Muscle of leg (tissue), 16 donors: ENCODE measurements at places on chromosomes 4 and X.
A peak's percentile ranks its signal among the peaks of the same experiment; 100 is the strongest.

- DNase-seq, result no peak
Measured at GRCh38 chr4:38785041-38785790, 2.4 kb upstream of the TLR10 start.

DNA sequence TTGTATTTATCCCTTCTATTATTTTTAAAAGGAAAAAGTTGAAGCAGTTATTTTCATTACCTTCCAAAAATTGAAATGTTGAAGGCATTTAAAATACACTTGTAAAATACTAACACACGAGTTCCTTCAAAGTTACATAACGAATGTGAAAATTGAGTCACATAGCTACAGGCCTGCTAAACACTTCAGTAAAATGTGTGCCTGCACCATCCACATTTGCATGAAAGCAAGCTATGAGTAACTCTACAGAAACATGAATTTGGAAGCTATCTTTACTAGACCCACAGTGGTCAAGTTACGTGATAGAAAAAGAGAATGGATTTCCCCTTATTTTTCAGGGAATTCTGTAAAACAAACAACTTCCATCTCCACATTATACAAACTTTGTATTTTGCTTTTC, 1148.8 kb upstream of the PCDH7 start:
- no peak for DNase-seq

GRCh38 chrX:10676235-10676957, 56.0 kb upstream of the MID1 start:
- peak; percentile 43 for DNase-seq

- DNase-seq, result no peak
Measured at GRCh38 chr4:76300012-76300411, 6.5 kb upstream of the STBD1 start.

GRCh38 chr4:87045234-87045558, 110.4 kb downstream of the AFF1 start:
- DNase-seq, result no peak

GRCh38 chr4:5710961-5711478, at the start of gene EVC:
EVC (plus strand) TSS chr4:5711201; CDS start chr4:5711381, 180 bp downstream.
- DNase-seq, result peak; percentile 94

DNA sequence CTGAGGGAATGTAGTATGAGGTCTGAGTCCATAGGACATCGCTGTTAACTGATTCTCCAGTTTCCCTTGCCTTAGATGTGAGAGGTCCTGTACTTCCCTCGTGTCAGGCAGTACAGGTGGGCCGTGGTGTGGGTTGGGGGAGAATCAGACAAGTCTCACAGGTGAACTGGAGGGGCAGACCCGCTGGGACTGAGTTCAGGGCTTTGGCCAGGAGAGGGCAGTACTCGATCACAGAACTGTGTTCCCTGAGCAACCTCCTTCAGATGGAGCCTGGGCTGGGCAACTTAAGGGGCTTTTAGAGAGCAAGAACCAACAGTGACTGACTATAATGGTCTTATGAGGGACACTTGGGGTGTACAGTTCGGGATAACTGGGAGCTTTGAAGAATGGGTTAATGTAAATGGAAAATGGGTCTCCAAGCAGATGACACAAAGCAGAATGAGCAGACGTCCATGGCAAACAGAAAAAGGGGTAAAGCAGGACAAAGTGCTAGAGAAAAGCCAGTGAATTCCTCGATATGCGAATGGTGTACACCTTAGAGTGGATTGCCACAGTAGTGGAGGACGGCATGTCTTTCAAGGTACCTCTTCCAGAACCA, 83.6 kb downstream of the CCNG2 start:
- peak; percentile 42 for DNase-seq

DNA sequence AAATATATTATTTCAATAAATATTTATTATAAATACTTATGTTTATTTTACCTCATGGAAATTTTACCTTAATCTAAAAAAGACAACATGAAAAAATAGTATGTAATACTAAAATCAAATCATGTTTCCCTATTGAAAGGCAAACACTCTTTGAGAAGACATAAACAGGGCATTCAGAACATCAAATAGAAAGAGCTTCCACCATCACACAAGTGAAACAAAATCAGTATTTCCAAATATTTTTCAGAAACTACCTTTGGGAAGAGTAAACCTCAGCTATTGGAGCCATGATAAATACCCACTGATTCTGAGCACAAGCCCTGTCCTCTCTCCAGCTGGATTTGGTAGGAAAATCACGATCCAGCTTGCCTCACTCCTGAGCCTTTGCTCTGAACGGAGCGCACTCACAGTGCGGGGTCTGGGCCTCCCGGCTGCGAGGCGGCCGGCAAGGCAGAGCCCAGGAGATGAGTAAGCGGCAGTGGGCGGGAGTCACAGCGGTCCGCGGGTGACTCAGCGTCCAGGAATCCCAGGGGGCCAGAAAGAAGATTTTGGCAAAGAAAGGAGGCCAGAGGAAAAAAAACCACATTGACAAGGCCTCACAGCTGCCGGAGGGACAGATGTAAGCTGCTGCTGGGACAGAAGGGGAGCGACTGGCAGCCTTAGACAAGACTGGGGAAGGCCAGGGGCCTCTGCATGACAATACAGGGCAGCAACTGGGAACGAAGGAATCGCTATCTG, 14.7 kb upstream of the ANXA5 start:
- peak; percentile 95 for DNase-seq

DNA sequence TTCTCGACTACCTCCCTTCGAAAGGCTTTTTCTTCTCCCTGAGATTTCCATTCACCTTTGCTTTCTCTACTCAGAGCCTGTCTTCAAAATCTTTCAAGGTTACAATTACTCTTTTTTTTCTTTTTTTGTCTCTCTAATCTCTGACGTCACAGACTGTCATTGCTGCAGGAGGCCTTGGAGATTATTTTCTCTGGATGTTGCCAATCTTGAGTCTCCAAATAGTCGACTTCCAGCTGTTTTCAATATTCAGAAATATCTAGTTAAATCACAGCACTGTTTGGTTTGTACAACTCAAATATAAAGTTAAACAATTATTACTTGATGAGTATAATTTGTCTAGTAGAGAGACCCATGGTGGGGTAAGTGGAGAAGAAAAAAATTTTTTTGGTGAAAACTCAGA, 359.0 kb upstream of the BOD1L1 start:
- DNase-seq, result no peak

DNA sequence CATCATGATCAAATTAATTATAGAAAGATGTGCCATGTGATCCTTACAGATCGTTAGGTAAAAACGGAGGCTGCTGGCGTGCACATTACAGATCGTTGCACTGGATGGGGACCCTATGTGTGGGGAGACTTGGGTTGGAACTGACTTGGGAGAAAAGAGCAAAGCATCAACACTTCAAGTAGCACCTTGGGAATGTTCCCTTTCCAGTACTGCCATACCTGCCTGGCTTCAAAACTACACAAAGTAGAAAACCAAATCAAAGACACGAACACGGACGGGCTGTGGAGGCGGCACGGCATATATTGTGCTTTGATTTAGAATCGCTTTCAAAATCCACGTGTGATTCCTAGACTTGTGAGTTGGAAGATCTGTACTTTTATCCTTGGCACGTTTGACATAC, 898 bp downstream of the CMC4 start:
- no peak for DNase-seq

- no peak for DNase-seq
Measured at GRCh38 chrX:150842198-150842685, 56.2 kb downstream of the CD99L2 start.

DNA sequence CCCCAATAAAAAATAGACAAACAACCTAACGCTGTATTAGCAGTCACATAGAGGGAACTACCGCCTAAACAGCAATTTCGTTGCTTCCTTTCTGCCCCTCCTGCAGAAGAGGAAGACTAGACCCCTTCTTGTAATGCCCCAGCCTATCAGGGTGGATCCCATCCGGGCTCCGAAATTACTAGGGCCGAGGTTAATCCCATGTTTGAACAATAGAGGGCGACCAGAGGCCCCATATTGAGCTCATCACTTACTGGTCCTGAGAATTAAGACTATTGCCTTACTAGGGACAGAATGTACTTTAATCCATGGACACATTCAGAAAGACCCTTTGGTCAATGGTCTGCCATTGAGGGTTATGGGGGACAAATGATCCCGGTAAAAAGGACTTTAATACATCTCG, 11.8 kb upstream of the ZNF630 start:
- peak; percentile 49 for DNase-seq

GRCh38 chrX:63281465-63281864, 69.7 kb downstream of the SPIN4 start:
- DNase-seq, result peak; percentile 22

GRCh38 chr4:138428611-138429010, 186.5 kb upstream of the SLC7A11 start:
- DNase-seq, result no peak

DNA sequence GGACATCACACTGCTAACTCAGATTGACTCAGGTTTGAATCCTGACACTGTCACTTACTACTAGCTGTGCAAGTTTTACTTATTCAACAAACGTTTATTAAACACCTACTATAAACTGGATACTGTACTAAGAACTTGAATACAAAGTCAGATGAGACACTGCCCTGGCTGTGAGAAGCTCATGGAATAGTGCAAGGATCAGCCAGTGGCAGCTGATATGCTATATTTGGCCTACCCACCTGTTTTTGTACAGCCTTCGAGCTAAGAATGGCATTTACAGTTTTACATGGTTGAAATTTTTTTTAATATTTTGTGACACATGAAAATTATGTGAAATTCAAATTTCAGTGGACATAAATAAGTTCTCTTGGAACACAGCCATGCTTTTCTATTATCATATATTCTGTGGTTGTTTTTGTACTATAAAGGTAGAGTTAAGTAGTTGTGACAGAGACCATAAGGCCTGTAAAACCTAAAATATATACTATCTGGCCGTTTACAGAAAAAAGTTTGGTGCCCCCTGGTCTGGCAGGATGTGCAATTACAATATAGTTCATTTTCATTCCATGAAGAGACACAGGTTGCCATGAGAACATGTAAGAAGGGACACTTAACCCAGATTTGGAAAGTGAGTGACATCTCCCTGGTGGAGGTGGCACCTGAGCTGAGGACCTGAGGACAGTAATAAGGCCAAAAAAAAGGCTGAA, 3.4 kb upstream of the SEC24D start:
- peak; percentile 48 for DNase-seq

- no peak for DNase-seq
Measured at GRCh38 chrX:124300405-124300804, 32.1 kb upstream of the TEX13D start.

- DNase-seq, result no peak
Measured at GRCh38 chr4:152981278-152981677, 45.2 kb downstream of the FHDC1 start.

DNA sequence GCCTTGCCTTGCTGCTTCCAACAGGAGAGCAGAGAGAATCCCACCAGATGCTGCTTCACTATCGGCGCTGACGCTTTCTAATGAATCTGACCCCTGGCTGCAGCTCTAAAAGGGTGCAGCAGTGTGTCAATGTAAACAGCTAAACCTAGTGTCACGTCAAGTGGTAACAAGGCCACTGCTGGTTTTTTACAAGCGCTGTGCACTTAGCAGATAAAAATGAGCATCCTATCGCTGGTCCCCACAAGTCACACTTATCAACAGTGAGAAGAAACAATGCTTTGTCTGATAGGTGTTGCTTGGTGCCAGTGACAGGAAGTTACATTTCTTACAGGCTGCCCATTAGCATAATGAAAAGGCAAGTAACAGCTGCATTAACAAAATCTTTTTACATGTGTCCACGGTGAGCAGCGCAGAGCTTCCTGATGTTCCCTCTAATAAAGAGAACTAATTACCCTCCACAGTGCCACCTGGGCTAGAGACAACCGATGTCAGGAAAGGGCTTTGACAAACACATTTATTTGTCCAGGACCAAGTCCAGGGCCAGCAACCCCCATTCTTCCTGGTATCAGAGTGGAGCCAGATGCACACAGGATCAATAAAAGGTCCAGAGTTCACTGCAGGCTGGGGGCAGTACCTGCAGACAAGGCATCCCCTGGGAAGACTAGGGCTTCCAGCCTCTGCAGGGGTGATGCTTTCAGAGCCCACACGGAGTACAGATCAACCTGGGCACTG, 176.0 kb downstream of the MGST2 start:
- DNase-seq, result no peak

DNA sequence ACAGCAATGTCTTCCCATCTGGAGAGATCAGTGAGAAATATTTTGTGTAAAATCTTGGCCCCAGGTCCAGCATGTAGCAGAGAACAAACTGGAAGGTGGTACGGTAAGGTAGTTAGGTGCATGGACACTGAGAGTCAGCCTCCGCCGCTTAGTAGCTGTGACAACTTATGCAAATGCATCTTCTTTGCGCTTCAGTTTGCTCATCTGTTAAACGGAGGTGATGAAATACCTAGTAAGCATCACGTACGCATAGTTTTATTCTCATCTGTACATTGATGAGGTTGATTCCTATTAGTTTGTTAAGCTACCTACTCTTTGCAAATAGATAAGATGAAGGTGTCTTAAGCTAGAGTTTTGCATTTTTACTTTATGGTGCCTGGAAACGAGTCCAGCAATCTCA, 80.0 kb upstream of the MSX1 start:
- DNase-seq, result no peak

DNA sequence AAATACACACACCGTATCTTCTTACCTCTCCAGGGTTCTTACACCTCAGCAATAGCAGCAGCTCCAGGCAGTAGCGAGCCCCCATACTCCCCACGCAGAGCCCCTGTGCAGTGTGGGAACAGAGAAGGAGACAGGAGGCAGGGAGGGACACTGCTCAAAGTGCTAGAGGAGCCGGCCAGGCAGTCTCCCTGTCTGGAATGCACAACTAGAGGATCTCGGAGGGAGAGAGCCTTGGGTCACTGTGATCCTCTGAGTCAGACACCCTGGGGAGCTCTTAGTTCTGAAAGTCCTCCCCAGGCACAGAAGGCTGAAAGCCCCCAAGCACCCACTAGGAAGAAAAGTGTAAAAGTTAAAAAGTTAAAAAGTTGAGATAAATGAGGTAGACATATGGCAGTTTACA, 16.0 kb downstream of the AMELX start:
- DNase-seq, result no peak

GRCh38 chr4:146943691-146944375, 1.8 kb downstream of the TTC29 start:
- no peak for DNase-seq

DNA sequence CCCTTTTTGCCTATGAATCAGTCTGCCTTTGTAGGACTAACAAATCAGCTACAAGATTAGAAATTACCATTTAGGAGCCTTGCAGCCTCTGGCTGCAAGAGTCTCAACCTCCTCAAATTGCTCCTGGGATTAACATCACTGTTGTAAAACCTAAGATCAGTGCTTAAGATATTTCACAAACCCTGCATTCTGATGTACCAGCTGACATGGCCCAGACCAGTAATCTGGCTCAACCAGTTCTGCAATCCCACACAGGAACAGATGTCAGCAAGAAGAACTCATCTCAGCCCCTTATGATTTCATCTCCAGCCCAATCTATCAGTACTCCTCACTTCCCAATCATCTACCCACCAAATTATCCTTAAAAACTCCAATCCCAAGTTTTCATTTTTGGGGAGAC, 32.5 kb upstream of the AADAT start:
- no peak for DNase-seq

DNA sequence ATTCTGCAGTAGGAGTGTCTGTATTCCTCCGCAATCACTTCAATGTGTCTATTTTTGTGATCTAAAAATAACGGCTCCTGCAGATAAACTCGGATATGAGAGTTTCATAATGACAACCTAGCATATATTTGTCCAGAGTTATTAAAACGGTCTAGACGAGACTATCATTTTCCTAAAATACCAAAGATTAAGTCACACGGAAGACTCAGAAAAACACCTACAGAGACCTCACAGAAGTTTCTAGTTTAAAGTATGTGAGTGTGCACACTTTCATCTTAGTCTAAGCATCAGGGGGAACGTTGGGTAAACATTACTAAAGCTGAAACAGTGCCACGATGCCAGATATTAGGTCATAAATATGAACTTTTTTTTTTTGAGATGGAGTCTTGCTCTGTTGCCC, 156.9 kb downstream of the AFAP1 start:
- no peak for DNase-seq

- no peak for DNase-seq
Measured at GRCh38 chr4:23353200-23353599, 536.6 kb downstream of the PPARGC1A start.
